Daoy (cell line): ENCODE measurements at places on chromosomes 7 and 10.

DNA sequence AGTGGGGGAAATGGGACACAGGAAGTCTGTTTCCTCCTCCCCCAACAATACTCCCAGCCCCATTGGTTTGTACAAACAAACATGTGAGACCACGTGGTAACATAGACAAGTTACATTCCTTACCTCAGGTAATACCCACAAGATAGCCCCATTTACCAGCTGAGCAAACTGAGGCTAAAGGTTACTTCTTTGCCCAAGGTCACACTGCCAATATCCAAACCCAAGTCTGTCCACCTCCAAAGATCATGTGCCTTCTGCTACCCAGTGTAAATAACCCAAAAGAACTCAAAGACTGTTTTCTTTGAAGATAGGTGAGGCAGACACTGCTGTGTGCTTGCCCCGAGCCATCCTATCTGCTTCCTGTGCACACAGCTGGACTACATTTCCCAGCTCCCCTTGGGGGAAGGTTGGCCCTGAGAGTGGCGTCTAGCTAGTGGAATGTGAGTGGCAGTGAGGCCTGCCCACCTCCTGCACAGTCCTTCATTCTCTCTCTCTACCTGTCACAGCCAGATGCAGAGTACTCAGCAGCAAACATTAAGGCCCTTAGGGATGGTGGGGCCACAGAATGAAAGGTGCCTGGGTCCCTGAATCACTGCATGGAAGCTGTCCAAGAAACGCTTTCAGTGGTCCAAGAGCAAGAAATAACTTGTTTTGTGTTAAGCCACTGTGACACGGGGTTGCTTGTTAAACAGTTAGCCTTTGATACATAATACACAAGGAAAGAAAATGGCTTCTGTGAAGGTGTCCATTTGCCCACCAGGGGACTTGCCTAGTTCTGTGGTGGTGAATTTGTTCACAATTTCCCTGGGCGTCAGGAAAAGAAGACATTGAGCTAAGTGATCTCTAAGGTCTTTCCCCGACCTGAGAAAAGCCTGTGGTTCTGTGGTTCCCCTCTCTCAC lies 257.7 kb upstream of the NFE2L3 start:
- peak; percentile 80 for DNase-seq

DNA sequence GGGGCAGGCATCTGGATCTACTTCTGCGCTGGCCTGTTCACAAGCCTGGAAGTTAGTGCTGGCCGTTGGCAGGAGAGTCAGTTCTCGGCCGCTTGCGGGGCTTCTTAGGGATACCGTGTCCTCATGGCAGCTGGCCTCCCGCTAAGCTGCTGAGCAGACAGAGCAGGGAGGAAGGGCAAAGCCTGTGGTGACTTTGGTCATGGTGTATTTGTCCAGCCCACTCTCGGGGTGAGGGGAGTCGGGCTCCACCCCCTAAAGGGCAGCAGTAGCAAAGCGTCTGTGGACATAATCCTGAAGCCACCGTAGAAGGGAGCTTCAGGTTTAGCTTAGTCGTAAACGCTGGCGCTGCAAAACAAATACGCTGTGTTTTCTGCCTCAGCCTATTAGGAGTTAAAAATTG lies 12.2 kb downstream of the UBE3C start:
- no peak for DNase-seq

DNA sequence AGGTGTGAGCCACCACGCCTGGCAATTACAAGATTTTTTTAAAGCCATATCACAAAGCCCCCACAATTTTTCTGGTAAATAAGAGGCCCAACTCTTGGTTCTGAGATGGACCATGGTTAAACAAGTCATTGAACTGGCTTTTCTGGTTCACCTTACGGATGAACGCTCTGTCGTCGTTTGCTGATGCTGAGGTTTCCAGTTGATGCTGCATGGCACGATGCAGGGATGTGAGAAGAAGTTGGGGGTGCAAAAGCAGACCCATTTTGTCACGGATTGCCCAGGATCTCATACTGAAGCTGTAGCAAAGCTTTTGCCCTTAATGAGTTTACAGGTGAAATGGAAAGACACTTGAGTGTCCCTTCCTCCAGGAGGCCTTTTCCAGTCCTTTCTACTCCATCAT lies 2.0 kb upstream of the IL2RA start:
- no peak for DNase-seq

DNA sequence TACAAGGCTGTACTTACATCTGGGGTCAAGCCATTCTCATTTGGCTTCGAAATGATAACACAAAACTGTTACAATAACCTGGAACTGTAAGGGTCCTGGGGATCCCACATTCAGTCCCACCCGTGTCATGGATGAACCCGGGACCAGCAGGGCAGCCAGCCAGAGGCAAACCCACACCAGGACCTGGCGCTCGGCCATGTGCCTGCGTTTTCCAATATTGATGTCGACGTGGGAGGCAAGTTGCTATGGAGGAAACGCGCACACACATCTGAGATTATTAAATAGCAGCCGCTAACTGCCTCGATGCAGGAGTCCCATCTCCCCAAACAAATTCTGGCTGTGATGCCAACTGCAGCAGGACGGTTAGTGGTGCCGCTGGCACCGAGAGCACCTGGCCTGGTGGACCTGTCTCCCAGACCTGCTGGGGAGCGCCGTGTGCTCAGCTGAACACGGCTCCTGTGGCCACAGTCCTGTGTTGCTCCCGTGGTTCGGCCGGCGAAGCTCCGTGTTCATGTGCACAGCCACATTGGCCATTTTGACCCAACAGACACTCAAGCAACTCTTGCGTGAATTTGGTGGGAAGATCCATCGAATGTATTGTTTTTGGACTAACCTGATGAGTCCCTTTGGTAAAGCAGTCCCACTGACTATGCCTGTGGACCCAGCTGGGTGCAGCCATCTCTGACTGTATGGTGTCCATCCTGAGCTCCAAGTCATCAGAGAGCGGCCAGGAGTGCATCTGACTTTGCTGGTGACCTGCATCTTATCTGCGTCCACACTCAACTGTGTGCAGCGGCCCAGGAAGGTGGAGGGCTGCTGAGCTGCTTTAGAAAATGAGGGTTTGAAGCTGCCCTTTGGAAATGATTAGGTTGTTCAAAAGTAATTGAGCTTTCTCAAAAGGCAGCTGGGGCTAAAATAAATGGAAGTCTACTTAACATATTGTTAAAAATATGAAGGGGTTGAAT lies 398.2 kb downstream of the DNAJB6 start:
- no peak for DNase-seq

GRCh38 chr10:99784727-99785441 lies 2.4 kb downstream of the ABCC2 start:
- peak; percentile 6 for DNase-seq

GRCh38 chr7:2336626-2337299 lies 17.9 kb upstream of the EIF3B start:
- no peak for DNase-seq

GRCh38 chr10:132398566-132398991 lies 1.6 kb downstream of the PWWP2B start:
- no peak for DNase-seq

DNA sequence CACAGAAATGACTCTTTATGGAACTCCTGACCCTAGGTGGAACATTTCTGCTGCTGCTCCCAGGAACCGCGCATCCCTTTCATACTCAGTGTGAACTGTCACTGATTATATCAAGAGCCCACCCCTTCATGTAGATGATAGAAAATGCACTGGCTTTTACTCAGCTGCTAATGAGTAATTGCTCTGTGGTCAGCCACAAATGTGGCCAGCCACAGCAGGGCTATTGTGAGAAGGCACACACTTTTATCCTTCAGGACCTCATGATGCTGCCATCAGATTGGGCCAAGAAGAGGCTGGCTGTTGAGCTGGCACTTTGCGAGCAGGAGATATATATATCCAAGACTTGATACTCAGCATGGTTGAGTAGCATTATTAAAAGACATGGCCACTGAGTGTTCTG lies 124.7 kb downstream of the CFAP58 start:
- DNase-seq = no peak

- DNase-seq = no peak
Measured at GRCh38 chr7:42880392-42880791, 31.5 kb downstream of the C7orf25 start.

GRCh38 chr7:131173145-131173890 lies 154.4 kb upstream of the MKLN1 start:
- no peak for DNase-seq

DNA sequence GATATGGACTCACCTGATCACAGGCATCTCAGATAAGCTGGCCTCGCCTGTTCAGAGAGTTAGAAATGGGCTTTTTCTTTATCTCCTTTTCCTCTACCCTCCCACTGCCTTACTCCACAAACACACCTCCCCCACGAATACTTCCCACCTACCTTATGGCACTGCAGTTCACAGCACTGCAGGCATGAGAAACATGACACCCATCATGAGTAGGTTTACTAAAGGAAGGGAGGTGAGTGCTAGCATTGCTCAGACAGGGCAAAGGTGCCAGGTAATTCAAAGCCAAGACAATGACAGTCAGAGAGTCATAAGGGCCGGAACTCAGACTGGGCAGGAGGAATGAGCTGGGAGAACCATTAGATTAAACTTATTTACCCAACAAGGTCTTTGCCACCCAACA lies 220.6 kb downstream of the FAM107B start:
- DNase-seq = no peak

DNA sequence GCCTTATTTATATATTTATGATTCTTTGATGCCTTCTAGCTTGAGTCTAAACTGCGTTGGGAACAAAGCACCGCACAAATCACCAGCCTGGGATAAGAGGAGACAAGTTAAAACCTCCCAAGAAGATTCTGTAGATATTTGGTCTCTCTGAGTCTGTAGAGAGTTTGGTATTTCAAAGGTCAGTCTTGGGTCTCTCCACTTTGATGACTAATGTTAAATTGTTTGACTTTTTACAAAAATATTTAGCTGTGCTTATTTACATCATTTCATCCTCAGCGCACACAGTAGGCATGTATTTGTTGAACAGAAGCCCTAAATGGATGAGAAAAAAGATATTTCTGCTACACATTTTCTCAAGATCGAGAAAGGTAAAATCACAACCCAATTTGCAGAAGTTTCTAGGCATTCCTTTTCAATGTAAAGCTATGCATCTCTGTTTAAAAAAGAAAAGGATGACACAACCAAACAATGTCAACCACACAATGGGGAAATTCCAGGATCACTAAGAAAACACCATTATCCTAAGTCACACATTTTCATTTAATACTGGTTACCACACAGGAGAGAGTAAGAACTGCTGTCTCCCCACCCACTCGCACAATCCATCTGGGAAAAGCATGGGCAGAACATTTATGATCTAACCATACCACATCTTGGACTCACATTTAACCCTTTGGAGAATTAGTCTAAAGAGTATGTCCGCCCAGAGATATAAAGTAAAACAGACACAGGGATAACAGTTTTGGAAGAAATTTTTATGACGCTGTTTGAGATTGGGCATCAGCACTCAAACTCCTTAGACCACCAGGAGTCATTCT lies 4.4 kb downstream of the CDK6 start:
- peak; percentile 88 for DNase-seq

GRCh38 chr10:61486738-61487396 lies 33.7 kb upstream of the TMEM26 start:
- DNase-seq = no peak

- DNase-seq = no peak
Measured at GRCh38 chr10:34584164-34584563, 230.9 kb downstream of the PARD3 start.

- DNase-seq = peak; percentile 72
Measured at GRCh38 chr10:124211921-124212320, 118.5 kb upstream of the CHST15 start.

- no peak for DNase-seq
Measured at GRCh38 chr10:76554033-76554408, 1083.6 kb downstream of the KCNMA1 start.

GRCh38 chr10:5589011-5589660 lies 64.4 kb downstream of the CALML3 start:
- DNase-seq = no peak

GRCh38 chr7:19701471-19701870 lies 7.4 kb downstream of the POLR1F start:
- DNase-seq = no peak

DNA sequence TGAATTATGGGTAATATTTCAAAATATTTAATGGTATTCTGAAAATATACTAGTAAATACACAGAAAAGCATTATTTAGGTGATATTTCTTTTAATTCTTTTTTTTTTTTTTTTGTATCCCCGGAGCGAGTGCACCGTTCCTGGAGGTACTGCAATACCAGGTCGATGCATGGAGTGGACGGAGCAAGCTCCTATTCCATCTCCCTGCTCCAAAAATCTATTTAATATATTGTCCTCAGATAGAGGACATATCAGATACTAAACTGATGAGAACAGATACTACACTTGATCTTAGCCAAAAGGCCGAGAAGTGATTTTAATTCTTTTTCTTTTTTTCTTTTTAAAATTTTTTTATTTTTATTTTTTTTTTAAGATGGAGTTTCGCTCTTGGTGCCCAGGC lies 10.8 kb downstream of the BTRC start:
- DNase-seq = no peak

GRCh38 chr10:82208726-82209125 lies 333.7 kb downstream of the NRG3 start:
- DNase-seq = no peak

- DNase-seq = no peak
Measured at GRCh38 chr7:133676805-133677370, 424.0 kb downstream of the EXOC4 start.

GRCh38 chr10:102120991-102121738 lies 997 bp upstream of the LDB1 start:
- peak; percentile 57 for DNase-seq

GRCh38 chr7:69722843-69723242 lies 124.6 kb downstream of the AUTS2 start:
- DNase-seq = no peak

GRCh38 chr10:97163181-97163580 lies 22.6 kb downstream of the SLIT1 start:
- no peak for DNase-seq

GRCh38 chr7:108193594-108194498 lies 63.7 kb upstream of the LAMB4 start:
- no peak for DNase-seq

- no peak for DNase-seq
Measured at GRCh38 chr10:29555091-29555745, 79.6 kb downstream of the SVIL start.
